NCI-H526 treated with DMSO at 0.1 percent for 48 hours (cell line): ENCODE measurements at places on chromosomes 3 and 15.

- DNase-seq = no peak
These were observed 41.8 kb upstream of the GAP43 start for GRCh38 chr3:115581362-115582135.

- peak; percentile 8 for DNase-seq
These were observed 31.0 kb downstream of the POC1A start for GRCh38 chr3:52123106-52123725.

GRCh38 chr3:25057379-25057778 is 370.7 kb upstream of the RARB start:
- DNase-seq = no peak

DNA sequence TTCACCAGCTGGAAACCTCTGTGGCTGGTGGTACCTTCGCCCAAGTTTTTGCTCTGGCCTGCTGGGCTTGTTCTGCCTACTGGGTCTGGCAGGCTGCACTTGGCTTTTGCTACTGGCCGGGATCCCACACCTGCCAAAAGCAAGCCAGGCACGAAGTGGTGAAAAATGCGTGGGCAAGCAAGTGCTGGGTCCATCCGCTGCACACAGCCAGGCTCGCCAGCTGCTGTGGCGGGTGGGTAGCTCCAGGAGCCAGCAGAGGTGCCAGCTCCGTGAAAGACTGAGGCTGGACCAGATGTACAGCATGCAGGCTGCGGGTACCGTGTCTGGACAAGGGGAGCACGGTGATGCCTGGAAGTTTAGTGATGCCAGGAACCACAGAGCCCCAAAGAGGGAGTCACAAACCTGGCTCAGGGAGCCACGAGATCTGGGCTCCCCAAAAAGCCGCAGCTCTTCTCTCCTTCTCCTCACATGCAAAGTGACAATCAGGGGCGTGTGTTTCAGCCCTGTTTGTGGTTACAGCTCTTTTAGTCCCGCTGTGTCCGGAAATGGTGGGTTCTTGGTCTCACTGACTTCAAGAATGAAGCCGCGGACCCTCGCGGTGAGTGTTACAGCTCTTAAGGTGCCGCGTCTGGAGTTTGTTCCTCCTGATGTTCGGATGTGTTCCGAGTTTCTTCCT is 1455.6 kb upstream of the GBE1 start:
- no peak for DNase-seq

GRCh38 chr3:128727059-128727458 is 1.1 kb downstream of the RAB7A start:
- no peak for DNase-seq

- no peak for DNase-seq
These were observed 1.1 kb downstream of the SLCO2A1 start for GRCh38 chr3:134028486-134029255.

DNA sequence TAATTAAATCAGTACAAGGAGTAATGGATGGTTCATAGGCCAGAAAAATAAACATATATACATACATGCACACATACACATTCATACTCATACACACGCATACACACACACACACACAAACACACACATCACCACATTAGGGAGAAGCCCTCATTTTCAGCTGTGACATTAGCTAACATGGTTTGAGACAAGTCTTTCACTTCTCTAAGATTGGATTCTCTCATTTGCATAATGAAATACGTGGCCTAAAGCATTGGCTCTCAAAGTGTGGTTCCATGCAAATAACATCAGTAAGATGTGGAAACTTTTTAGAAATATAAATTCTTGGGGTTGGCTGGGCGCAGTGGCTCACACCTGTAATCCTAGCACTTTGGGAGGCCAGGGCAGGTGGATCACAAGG is 452.6 kb downstream of the TAFA4 start:
- DNase-seq = no peak

DNA sequence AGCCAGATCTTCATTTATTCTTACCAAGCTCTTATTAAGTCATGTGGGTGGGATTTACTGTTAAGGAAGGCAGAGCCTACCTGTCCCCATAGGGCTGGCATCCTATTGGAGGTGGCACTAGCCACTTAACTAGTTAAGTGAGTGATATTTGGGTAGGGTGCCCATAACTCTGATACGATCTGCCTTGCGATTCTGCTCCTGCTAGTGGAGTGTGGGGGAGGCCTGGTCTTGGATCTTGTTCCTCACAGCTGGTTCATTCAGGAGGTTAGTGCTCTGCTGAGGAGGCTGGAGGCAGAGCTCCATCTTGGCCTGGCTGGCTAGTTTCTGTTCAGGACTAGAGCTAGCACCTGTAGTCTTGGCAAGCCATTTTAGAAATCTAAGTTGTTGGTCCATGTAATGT is 9.3 kb downstream of the BAHD1 start:
- DNase-seq = no peak

DNA sequence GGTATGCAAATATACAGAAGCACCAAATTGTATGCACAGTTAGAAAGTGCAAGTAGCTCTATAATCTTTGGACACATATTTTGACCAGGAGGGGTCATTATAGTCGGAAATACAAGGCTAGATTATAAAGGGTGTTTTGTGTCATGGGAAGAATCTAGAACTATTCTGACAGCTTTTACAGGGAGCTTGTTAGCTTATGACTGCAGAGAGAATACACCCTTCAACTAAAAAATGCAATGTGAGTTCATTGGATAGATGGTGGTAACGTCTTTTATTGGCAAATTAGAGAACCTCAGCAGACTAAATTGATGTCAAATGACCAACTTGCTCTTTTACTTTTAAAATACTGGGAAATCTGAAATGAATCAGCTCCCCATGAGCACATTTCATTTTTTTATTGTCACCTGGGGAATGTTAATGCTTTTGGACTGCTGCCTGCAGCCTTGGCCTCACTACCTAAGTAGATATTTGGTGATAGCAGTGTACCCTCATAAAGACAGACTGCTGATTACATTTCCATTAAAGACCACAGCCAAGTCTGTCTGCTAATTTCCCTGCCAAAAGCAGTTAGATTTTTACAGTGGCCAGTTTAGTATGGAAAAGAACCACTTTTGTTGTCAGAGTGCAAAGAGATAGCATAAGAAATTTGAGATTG is 515.9 kb upstream of the DPPA4 start:
- no peak for DNase-seq

- peak; percentile 9 for DNase-seq
These were observed 324.5 kb downstream of the TBL1XR1 start for GRCh38 chr3:176872771-176873209.

- no peak for DNase-seq
These were observed 106.0 kb downstream of the RYK start for GRCh38 chr3:134144694-134145093.

GRCh38 chr3:24338409-24339130 is 156.1 kb downstream of the THRB start:
- DNase-seq = no peak

DNA sequence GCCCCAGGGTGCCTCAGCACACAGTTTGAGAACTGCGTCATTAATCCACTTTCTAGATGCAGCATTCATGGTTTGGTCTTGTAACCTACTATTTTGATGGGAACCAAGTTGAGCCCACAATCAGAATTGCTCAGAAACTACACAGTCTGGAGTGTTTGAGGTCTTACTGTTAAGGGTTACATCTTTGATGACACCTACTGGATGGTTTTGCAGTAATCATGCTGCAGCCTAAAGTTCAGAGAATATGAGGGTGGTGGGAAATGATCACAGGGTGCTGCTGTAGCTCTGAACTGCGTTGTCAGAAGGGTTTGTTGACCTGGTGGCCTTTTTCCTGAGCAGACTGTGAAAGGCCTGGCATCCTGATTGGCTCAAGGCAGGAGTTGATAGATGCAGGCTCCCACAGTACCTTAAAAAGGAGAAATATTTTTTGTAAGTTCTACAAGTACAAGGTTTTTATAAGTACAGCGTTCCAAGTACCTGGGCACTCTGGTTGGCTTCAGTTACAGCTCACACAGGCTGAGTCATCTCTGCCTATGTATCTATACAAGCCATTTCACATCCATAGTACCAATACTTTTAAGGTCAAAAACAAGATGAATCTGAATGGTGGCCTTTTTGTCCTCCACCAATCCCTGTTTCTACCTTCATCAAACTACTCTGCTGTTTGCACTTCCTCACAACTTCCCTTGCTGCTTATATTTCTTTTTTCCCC is 60.5 kb upstream of the ACKR4 start:
- no peak for DNase-seq

DNA sequence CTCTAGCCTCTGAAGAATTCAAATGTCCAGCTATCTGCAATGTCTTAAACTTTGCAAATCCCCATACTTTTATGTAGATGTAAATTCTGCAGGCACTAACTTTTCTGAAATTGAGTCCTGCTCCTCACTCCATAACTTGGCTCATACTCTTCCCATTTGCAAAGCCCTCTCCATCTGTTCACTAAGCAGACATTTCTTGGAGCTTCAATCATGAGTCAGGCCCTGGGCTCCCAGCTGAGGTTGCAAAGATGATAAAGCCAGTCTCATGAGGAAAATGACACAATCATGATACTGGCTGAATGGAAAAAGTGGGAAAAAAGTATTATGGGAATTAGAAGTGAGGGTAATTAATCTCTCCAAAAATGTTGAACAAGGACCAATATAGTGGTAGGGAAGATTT is 507.6 kb downstream of the NR2F2 start:
- no peak for DNase-seq

GRCh38 chr3:56884387-56884786 is 82.6 kb upstream of the ARHGEF3 start:
- no peak for DNase-seq

DNA sequence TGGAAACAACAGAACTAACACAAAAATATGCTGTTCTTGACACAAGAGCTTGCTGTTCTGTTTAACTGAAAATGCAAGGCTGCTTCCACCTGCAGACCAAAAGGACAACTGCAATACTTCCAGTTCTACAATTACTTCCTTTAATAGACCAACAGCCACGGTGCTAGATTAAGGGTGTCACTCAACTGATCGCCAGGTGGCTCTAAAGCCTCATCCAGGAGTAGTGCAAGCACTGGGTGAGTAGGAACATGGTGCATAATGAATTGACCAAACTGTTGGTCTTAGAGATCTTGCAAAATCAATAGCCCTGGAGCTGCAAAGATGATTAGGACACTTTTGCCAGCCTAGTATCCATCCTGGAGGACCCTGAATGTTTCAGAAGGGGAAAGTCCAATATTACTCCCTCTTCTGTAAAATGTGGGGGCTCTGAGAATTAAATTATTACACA is 3.6 kb upstream of the CLDN16 start:
- peak; percentile 64 for DNase-seq

GRCh38 chr3:63092515-63092914 is 185.6 kb upstream of the SYNPR start:
- DNase-seq = no peak

DNA sequence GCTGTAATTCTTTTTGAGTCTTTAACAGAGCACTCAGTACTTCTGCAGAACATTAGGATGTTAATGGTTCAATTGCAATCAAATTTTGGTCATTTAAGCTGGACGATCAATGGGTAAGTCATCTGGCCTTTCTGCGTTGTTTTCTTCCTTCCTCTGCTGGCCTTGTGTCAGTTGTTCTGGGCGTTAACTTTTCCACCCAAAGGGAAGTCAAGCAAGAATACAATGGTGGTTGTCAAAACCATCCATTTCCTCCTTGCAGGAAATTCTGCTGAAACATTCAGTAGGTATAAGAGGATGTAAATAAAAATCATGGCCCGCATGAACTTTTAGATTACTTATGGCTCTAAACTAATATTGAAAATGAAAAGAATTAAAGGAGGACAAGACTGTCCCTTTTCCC is 584.0 kb downstream of the GRM7 start:
- no peak for DNase-seq

GRCh38 chr3:150682279-150682678 is 21.4 kb downstream of the ERICH6 start:
- DNase-seq = peak; percentile 40

DNA sequence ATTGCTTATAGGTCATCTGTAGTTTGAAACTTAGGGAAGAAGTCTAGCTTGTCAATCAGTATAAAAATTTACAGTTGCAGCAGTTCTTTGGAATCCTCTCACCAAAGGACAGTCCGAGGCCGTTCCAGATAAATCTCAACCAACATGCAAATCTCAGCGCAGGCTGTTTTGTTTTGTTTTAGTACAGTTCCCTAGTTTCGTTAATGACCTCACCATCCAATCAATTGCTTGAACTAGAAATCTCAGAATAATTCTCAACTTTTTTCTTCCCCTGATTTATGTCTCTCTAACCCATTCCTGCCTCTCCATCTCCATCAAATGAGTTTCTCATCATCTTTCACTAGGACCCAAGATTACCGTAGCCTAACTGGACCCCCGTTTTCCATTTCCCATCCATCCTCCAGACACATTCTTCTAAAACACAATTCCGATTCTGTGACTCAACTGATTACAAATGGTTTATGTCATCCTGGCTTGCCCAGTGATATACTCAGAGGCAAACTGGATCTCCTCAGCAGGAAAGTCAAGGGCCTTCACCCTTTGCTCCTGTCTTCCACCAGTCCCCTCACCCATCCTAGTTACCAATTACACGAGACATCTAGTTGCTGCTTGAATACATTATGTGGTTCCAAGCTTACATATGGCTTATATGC is 1.3 kb downstream of the SMCO1 start:
- DNase-seq = no peak

DNA sequence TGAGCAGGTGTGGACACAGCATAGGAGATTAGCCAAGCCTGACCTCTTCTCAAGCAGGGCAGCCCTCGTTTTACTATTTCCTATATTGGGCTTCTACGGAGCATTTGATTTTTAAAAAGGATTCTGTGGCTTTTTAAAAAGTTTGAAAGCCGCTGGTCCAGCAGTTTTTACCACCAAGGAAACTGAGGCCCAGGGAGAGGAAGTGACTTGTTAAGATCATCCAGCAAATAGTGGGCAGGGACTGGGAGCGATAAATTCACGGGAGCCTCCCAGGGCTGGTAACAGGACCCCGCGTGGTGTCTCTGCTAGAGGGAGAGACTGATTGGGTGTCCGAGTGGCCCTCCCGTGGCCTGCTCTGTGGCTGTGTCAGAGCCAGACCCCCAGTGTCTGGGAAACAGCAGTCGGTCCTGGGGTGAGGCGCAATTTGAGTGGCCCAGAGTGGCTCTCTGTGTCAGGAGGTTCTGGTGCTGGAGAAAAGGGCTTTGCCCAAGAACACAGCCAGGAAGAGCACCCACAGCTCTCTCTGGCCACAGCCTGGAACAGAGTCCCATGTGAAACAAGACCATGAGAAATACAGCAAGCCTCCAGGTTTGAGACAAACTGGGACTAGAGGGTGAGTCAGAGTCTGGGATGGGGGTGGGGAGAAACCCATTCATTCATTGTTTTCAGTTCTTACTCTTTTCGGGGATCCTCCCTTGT is 4.2 kb downstream of the FURIN start:
- DNase-seq = peak; percentile 17

DNA sequence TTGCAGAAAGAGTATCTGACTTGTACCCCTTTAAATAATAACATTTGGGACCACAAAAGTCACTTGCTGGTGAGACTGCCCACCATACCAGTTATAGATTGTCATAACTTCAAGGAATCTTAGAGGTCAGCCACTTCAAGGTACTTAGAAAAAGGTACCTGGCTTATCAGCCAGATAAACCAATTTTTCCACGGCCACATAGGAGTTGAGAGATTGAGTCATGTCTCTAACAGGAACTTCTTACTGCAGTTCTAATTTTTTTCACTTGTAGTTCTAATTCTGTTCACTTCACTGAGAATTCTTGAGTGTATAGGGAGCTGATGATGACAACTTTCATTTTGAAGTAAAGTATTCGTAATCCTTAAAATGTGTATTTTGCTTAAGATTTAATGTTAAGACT is 317.1 kb upstream of the CBLB start:
- no peak for DNase-seq

GRCh38 chr3:14869917-14870782 is 51.4 kb downstream of the FGD5 start:
- no peak for DNase-seq

GRCh38 chr3:43296565-43296964 is 10.2 kb downstream of the SNRK start:
- no peak for DNase-seq

GRCh38 chr3:12336099-12336498 is 47.2 kb downstream of the PPARG start:
- DNase-seq = no peak
